ENCODE measurements at places on chromosomes 6 and 20.
A peak's percentile ranks its signal among the peaks of the same experiment; 100 is the strongest.

GRCh38 chr6:93679836-93680235, 260.5 kb upstream of the EPHA7 start:
- no peak for DNase-seq

DNA sequence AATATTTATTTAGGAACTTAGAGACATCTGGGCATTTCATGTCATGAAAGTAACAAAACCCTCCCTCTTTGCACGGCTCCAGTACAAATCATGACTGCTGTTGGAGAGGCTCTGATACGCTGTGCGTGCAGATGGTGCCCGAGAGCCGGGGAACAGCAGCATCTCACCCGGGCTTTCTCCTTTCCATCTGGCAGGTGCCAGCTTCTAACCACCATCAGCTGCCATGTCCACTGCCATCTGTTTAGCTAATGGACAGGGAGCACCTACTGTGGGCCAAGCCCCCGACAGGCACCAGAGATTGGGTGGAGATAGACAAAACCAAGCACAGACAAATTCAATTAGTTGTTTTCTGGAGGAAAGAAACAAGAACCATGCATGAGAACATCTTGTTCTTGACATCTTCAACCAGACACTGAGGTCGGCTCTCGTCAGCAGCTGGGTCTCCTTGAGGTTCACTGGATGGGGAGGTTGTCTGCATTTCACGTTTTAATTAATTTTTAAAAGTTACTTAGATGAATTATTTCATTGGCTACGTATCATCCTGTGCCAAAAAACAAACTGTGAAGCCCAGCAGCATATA, 323.7 kb downstream of the THBS2 start:
- DNase-seq: no peak

DNA sequence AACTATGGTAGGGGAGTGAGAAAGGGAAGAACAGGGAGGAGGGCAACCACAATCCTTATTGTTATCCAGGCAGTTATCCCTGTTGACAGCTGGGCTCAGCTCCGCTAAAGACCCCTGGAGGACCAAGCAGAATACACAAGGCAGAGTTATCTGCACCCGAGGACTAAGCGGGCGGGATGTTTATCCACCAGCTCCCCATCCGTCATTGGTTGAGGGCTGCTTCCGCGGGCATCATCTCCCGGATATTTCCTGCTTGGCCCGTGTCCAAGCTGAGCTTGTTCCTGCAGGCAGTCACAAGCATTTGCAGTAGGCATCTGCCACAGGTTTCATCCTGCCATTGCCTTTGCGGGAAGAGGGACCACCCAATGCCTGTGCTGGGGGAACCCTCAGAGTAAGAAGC, 102.1 kb downstream of the DLGAP4 start:
- DNase-seq: peak; percentile 56

- peak; percentile 93 for DNase-seq
Observed at GRCh38 chr6:116511424-116512110, at the start of gene CALHM5. TSS of gene CALHM5 (plus strand) at chr6:116511639. CDS start at chr6:116511697, 58 bp downstream.

DNA sequence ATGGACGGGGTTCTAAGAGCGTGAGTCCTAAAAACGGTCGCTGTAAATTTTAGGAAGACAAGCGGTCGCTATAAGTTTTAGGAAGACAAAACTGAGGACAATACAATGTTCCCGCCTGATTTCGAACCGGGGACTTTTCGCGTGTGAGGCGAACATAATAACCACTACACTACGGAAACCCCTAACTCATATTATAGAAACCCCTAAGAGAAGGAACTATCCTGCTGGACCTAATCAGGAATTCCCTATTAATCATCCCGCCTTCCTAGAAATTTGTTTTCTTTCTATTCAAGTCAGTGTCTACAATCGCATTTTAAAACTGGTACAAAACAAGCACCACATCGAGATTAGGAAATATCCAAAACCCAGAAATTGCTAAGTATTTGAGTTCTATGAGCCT, 183.8 kb downstream of the OR2B2 start:
- DNase-seq: no peak

GRCh38 chr20:22414305-22414742, 170.0 kb downstream of the FOXA2 start:
- DNase-seq: no peak

GRCh38 chr6:24064106-24064505, 61.9 kb upstream of the NRSN1 start:
- DNase-seq: no peak

GRCh38 chr6:13001927-13002326, 285.4 kb downstream of the PHACTR1 start:
- peak; percentile 20 for DNase-seq

DNA sequence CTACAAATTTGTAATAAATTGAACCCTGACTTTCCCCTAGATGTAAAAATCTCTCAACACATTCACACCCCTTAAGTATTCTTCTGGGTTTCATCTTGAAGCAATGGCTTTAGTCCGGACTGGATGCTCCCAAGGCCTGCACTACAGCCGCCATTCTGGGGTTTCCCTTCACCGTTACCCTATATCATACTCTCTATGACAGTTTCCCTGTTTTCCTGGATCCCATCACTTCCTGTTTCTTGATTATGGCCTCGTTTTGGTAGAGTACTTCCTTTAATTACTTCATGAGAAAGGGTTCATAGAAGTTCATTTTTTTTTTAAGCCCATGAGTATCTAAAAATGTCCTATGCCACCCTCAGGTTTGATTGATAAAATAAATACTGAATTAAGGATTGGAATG, 11.7 kb downstream of the FIG4 start:
- no peak for DNase-seq

- DNase-seq: no peak
Observed at GRCh38 chr6:167550941-167551627, 226.2 kb downstream of the TTLL2 start.

GRCh38 chr6:161837854-161838253, 564.0 kb upstream of the AGPAT4 start:
- no peak for DNase-seq

GRCh38 chr6:44036196-44036595, 91.1 kb downstream of the MRPL14 start:
- DNase-seq: peak; percentile 51

GRCh38 chr6:3228771-3229565, 1.5 kb upstream of the TUBB2B start:
- no peak for DNase-seq

GRCh38 chr20:42576167-42576566, 613.5 kb downstream of the PTPRT start:
- no peak for DNase-seq

DNA sequence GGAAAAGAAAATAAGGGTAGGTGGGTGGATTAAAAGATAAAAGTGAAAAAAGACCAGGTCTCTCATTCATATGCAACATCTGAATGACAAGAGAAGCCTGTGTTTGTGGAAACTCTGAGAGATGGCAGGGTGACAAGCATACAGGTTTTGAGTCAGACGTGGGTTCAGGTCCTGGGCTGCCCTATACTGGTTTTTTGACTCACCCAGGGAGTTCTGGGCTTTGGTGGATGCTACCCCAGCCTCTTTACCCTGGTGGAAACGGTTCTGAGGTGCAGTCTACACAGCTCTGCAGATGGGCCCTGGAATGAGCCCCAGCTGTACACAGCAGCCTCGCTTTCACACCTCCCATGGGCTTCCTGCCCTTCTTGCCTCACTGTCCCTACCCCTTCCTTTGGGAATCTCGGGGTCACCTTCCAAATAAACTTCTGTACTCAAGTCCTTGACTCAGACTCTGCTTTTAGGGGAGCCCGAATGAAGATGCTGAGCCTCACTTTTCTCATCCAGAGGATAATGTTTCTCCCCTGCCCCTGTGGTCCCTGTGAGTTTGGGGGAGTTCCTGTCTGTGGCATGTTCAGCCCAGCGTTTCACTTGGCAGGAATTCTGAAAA, 77.7 kb upstream of the CLDN20 start:
- no peak for DNase-seq

GRCh38 chr6:68127074-68127473, 508.0 kb upstream of the ADGRB3 start:
- DNase-seq: no peak

Measured in foreskin fibroblast (primary cell).